ENCODE measurements at places on chromosomes 7 and 10.

- no peak for DNase-seq
These were observed 149.2 kb downstream of the XPNPEP1 start for GRCh38 chr10:109774121-109774440.

DNA sequence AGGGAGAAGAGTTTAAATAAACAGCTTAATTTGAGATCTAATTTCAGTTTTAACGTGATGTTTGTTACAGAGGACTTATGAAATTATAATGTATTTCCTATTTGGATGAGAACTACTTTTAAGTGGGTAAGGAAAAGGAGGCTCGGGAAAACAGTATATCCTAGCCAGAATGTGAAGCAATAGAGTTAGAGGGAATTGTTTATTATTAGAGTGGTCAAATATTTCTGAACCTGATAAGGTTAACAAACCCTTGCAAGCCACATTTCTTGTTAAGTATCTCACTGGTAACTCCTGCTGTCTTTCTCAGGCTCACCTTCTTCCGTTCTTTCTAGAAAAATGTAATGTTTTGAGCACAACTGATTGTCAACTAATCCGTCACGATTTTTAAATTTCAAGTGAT lies 335.1 kb upstream of the MBL2 start:
- DNase-seq, result no peak

DNA sequence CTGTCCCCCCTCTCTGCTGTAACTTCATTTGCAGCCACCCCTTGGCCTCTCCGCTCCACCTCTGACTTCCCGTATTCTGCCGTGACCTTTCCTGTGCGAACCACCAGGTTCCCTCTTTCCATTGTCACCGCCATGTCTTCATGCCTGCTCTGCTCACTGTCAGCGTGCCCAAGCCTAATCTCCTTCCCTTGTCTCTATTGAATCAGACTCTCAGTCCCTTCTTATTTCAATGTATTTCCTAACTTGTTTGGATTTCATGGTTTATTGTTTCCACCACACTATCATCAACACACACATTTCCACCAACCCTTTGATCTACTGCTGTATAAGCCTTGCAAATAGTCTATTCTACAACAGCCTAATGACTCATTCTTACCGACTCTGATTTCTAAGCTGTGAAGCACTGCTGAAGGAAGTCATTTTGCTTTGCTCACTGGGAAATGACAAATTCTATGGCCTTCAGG lies 30.0 kb upstream of the INHBA start:
- DNase-seq, result no peak

DNA sequence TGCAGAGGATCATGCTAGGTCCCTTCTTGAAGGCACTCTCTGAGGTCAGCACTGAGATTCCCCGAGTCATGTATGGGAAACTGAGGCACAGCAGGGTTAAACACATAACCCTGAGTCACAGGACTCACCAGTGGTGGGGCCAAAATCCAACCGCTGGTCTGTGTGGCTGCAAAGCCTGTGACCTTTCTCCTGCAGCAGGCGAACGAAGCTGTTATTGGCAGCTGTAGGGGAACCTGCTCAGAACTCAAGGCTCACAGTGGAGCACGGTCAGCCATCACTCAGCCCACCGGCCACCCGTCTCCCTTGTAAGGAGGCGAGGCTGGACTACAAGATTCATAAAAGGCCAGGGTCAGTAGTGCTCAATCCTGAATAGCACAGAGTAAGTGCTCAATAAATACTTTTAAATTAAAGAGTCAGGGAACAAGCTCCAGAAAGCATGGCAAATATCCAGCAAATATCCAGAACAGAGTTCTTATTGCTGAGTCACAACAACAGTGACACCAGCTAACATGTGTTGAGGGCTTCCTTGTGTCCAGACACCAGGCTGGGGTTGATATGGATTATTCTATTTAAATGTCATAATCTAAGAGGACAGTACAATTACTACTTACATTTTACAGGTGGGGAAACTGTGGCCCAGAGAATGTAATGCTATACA lies 34.9 kb downstream of the CHST15 start:
- no peak for DNase-seq

DNA sequence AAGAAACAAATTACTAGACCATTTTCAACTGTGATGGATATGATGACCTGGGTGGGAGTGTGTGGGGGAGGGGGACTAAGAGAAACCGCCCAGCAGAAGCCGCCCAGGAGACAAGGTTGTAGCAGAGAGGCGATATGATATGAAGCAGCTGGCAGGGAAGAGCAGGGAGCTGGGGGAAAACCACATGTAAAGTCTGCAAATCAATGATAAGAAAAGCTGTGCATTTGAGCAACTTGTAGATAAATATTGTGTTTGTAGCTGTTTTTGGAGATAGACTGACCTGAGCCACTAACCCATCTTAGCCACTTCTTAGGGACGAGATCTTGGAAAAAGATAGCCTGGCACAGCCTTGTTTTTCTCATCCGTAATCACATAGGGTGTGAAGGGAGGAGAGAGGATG lies 252.6 kb downstream of the SEC23IP start:
- no peak for DNase-seq

DNA sequence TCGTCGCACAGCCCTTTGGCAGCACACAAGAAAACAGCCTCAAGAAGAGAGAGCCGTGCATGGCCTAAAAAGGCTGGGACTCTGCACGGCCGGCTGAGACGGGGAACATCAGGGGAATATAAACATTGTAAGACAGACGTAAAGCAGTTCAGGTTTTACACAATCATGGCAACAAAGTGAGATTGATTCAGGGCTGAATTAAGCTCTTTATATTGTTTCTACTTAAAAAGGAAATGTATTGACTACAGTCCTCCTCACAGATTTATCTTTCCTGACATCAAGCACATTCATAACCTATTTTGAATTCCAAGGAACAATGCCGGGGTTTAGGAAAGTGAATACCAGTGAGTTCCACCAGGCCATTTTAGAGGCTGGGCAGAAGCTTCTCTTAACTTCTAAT lies 25.2 kb downstream of the SORBS1 start:
- DNase-seq, result no peak

- no peak for DNase-seq
These were observed 258.5 kb downstream of the ARL4A start for GRCh38 chr7:12945901-12946300.

- no peak for DNase-seq
These were observed 2.0 kb downstream of the RELN start for GRCh38 chr7:103987451-103987850.

DNA sequence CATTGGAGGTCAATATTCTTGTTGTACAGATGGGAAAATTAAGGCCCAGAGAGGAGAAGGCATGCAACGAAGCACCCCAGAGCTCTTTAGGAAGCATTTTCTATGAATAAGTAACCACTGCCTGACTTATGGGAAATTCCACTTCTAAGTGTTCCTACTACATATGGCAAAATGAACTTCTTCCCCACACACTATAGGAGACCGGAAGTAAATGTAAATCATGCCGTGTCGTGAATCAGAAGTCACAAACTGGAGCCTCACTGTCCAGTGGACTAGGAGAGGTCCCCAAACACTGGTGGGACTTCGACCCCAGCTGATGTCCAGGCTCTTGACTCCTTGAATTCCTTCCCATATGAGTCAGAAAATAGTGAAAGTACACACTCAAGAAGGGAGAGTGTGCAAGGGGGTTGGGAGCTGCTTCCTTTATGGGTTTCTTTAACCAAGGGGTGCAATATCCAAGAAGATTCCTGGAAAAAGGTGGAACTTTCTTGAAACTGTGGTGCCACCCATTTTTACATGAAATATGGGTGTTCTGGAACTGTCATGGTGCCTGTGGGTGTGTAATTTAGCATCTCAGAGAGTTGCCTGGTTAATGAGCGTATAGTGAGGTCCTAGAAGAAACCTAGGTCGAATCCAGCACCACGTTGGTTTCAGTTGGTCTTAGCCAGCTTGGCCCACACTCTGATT lies 6.7 kb downstream of the RASSF4 start:
- DNase-seq, result no peak

DNA sequence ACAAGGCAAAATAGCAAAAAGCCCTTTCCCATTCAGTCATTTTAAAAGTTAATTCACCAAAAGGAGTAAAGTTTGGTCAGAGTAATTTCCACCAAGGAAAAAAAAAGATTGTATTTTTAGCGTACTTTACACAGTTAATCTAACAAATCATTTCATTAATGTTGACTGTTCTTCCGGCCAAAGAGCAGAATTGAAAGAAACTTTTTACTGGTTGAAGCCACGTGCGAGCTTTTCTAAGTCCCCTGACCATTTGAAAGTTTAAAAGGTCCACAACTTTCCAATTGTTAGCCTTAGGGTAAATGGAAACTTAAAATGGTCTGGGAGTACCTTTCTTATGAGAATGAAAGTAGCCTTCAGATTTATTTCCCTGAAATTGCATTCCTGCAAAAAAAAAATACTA lies 296.7 kb downstream of the ARL4A start:
- DNase-seq, result no peak

DNA sequence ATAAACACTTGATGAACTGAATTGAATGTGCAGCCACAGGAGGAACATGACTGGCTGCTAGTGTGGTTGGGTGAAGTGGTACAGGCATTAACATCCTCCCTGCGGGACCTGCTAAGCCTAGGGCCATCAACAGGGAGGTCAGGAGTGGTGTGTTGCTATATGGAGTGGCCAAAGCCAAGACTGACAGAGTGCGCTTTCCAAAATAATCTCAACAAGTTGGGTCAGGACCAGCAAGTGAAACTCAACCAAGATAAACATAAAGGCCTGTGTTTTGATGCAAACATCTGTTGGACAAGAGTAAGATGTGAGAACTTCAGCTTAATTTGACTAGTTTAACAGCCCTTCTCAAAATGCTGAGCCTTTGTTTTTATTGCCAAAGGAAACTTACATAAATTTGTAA lies 97.7 kb downstream of the WDFY4 start:
- no peak for DNase-seq

GRCh38 chr10:123795846-123796590 lies 95.6 kb downstream of the CPXM2 start:
- no peak for DNase-seq

- no peak for DNase-seq
These were observed 119.8 kb downstream of the ZNF736 start for GRCh38 chr7:64433590-64433989.

DNA sequence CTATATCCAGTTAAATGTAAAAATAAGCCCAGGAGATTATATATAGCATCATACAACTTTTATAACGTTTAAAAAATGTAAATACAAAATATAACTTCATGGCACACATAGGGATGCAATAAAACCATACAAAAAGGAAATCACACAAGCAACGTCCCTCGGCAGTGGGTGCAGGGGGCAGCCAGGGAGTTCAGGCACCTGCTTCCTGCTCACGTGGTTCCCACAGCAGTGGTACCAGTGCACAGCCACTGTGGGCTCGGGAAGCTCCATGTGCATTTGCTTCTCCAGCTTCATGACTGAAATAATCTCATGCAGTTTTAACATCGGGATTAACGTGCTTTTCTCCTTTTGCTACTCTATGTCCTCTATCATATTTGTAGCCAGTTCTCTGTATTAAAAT lies 255.5 kb upstream of the CXCL12 start:
- DNase-seq, result no peak

DNA sequence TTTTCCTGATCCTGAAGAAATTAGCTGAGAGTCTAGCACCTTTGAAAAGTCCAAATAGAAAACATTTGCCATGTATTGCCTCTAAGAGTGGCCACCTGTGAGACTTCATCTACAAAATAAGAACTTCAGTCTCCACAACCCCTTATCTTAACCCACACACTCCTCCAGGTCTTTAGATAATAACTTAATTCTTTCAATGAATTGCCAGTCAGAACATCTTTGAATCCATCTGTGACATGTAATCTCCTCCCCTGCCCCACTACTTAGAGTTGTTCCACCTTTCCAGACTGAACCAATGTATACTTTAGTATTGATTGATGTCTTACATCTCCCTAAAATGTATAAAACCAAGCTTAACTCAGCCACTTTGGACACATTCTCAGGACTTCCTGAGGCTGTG lies 84.4 kb upstream of the FAM171A1 start:
- DNase-seq, result no peak

GRCh38 chr7:279821-280220 lies 10.1 kb upstream of the FOXL3 start:
- DNase-seq, result no peak

DNA sequence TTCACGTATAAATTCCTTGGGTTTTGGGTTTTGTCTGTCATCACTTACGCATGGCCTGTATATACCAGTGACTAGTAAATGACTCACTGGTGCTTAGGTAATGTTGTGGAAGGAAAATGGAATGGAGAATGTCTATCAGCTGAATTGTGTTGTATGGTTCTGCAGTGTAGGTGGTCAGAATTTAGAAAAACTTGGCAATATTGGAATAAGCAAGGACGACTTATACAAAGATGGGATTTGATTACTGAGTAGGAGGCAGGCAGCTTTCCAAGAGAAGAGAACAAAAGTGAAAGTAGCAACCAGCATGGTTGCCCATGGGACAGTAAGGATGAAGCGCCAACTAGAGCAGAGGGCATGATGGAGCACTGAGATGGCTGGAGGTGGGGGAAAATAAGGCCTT lies 168.6 kb upstream of the CSTF2T start:
- no peak for DNase-seq

DNA sequence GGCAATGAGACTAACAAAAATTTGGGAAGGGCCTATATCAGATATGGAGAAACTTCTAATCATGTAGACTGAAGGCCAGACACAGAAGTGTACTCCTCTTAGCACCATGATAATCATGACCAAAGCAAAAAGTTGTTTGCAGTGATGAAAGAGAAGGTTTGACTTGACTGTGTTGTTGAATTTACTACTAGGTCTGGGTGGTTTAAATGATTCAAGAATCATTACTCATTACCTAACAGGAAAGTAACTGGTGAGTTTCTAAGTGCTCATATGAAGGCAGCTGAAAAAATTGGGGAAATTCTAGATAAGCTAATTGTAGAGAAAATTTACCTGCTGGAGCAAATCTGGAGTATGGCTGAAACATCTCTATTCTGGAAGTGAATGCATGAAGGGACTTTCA lies 451.5 kb upstream of the SORCS1 start:
- DNase-seq, result no peak

DNA sequence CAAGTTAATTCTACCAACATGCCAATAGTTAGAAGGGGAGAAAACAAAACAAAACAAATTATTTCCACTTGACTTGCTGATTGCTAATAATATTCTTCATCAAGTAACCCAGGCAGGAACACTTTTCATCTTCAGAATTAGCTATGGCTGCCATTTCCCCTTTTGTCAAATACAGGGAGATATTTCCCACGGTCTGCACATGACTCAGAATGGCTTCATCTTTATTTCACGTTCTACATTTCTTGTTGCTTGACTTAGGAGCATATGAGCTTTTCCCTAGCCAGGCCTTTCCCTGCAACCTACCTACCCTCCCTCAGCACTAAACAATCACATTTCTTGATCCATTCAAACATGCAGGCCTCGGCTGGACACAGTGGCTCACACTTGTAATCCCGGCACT lies 6.5 kb downstream of the CPVL start:
- no peak for DNase-seq
